ENCODE measurements at places on chromosomes 2 and 18.

DNA sequence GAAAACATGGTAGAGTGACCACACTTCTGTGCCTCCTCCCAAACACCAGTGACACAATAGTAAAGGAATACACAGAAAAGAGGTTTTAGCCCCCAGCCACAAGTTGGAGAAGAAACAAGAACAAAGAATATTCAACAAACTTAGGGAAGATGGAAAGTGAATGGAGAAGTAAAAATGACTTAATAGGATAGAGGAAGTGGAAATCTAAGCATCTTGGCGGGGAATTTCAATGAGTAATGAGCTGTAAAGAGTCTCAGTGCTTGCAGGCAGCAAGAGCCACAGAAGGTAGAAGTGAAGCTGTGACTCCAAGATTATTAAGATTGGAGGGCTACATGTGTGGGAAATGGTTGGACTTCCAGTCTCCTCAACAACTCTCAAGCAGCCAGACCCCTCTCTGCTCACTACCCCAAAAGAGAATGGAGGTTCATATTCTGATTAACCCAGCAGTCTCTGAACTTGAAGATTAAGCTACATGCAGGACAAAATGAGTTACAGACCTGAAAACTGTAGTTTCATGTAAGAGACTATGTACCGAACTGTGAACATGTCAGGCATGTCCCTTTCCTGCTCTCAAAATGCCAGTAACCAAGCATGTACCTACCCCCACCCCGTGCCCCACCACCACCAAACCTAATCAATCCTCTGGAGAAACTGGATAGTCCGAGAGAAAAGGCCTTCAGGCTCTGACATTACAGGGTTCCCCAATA is 16.9 kb upstream of the HNRNPLL start:
- no peak for DNase-seq

DNA sequence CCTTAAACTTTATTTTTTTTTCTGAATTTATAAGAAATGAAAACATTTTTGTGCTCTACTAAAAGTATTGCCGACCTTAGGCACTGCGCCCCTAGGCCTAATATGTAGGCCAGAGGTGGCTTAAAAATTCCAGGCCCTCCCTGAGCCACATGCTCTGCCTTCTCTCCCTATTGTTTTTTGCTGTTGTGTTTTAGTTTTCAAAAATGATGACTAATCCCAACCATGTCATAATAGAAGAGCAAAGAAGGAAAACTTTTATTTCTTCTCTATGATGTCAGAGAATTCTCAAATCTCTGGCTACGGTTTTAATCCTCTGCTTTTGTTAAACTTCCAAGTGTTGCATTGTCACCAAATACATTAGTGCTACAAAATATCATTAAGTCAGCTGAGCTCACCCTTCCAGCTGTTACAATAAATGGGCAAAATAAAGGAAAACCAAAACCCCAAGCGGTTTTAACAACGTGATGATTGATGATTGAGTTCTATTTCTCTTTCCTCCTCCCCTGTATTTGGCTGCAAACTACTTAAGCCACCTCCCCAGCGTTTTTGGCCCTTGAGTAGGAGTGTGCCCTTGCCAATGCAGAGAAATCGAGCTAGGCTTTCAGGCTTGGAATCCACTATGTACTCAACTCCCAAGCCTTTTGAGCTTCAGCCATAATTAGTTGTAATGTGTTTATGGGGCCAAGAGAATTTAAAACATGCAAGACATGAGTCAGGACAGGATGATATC is 163.5 kb upstream of the POU3F3 start:
- no peak for DNase-seq

DNA sequence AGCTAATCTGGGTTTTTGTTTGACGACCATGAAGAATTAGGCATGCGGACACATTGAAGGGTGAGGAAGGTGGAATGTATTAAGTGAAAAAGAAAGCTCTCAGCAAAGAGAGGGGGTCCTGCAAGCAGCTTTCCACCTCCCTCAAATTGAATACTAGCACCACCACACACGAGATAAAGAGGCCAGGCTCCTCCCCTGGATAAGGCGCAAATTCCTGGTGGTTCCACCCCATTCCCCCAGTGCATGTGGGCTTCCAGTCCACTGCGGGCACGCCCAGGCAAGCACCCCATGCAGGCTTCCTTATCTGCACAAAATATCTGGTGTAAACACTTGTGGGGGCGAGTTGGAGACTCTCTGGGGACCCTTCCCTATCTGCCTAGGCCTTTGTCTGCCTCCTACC is 857.3 kb downstream of the CPS1 start:
- DNase-seq, result no peak

DNA sequence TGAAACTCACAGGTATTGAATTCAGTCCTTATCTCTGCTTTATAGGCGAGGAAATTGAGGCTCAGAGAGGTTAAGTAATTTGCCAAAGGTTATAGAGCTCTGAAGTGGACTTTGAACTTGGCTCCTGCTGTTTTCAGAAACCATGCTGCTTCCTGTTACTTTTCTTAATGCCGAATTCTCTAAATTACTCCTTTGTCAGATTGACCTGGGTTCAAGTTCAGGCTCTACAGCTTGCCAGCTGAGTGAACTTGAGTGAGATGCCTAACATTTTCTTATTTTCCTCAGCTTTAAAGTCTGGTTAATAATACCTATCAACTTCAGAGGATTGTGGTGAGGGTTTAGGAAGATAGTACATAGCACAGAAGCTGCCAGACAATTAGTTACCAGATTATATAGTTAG is 3.4 kb downstream of the ASAP2 start:
- DNase-seq, result no peak

DNA sequence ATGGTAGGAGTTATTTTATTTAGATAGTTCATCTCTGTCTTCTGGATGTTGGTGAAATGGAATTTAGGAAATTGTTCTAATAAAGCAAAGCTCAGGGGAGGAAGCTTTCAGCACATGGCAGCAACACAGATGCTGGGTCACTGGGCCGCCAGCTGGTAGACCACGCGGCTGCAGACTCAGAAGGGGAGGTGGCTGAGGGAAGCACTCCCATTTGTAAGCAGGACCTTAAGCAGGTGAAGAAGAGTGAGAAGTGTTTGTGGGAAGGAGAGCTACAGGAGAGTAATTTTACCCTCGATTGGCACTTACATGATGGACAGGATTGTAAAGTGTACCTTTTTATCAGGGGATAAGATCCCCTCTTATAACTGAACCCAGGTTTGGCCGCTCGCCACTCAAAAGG is 24.4 kb downstream of the NMS start:
- no peak for DNase-seq

GRCh38 chr2:80007777-80008503 is 296.6 kb downstream of the LRRTM1 start:
- DNase-seq, result no peak

DNA sequence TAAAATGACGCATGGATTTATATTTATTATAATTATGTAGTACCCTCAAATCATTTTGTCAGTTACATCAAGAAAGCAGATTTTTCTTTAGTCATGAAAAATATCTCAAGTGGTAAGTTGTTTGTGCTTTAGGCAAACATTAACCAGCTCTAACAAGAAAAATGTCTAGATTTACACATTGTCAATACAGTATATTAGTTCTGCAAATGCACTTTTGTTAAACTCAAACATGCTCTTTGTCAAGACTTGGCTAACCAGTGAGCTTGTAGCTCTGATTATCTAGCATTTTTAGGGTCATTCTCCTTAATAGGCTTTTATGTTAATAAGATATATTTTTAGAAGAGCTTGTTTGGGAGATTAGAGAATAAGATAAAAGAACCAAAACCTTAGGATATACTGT is 32.7 kb downstream of the SCRN3 start:
- no peak for DNase-seq

GRCh38 chr2:196142825-196143224 is 28.6 kb downstream of the STK17B start:
- no peak for DNase-seq

DNA sequence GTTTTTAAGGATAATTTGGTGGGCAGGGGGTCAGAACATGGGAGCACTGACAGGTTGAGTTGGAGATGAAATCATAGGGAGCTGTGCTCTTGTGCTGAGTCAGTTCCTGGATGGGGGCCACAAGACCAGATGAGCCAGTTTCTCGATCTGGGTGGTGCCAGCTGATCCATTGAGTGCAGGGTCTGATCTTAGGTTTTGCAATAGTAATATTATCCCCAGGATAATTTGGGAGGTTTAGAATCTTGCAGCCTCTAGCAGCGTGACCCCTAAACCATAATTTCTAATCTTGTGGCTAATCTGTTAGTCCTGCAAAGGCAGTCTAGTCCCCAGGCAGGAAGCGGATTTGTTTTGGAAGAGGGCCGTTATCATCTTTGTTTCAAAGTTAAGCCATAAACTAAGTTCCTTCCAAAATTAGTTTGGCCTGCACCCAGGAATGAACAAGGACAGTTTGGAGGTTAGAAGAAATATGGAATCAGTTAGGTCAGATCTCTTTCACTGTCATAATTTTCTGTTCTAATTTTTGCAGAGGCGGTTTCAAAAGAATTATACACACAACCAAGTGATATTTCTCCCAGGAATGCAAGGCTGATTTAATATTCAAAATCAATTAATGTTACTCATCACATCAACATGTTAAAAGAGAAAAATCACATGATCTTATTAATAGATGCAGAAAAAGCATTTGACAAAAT is 23.0 kb downstream of the DBI start:
- DNase-seq, result no peak

GRCh38 chr18:6010921-6011320 is 115.6 kb upstream of the TMEM200C start:
- no peak for DNase-seq

Measured in neural crest cell (in vitro differentiated cells).